ENCODE measurements at places on chromosomes 1 and 21.

DNA sequence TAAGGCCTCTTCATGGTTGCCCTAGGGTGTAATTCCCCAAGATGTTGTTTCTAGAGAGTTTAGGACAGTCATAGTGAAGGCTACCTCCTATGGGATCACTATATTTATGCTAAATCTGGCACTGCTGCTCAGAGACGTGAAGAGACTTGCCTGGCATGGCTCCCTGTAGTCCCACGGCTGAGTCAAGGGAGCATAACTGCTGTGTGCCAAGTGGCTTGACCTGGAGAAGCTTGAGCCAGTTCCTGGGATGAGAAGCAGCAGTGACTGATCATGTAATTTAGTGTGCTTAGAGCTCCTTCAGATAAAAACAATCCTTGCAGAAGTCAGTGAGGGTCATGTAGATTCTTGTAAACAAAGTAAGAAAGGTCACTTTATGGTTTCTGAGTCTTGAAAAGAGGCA is 68.9 kb upstream of the TSPAN2 start:
- DNase-seq = no peak

- DNase-seq = no peak
Measured at GRCh38 chr21:21730512-21730911, 732.3 kb downstream of the NCAM2 start.

DNA sequence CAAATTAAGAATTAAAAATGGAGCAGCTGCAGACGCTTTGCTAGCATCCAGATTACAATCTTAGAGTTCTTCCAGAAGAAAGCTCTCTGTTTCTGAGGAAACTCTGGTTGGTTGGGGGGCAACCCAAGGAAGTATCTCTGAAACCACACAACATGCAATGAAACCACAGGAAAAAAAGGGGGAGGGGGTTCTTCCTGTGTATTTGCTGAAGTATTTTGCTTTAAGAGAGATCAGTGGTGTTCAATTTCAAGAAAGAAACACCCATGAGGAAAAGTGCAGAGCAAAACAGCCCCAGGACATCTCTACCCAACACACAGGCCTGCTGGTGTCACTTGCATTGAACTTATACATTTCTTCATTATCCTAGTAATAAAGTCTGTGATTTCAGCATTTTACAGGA is 19.7 kb upstream of the TIAM1 start:
- DNase-seq = no peak

DNA sequence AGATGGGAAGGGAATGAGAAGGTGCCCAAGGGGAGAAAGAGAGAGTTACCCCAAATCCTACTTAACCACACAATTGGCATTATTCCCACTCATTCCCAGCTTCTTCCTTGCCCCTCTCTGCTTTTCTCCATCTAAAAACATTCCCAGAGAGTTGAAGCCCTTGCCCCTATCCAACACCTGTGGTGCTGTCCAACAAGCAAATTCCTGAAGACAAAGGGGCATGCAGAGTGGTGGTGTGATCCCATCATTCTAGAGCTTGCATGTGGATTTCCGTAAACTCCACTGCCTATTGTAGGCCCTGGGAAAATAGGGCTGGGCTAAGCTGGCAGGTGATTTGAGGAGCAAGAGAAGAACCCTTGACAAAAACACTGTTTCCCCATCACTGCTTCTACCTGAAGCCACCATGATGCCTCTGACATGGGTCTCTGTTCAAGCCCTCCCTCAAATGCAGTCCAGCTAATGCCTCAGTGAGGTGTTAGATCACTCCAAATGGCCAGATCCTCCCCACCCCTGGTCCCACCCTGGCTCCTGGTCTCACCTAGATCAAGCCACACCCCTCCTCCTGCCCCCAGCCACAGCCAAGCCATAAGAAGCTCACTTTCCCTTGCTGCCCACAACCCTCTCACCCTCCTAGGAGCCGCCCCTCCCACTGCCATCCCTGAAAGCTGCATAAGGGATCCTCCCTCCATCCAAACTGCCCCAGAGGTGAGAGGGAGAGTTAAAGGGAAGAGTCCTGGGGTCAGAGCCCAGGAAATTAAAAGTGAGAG is 29.5 kb downstream of the SYT2 start:
- no peak for DNase-seq

DNA sequence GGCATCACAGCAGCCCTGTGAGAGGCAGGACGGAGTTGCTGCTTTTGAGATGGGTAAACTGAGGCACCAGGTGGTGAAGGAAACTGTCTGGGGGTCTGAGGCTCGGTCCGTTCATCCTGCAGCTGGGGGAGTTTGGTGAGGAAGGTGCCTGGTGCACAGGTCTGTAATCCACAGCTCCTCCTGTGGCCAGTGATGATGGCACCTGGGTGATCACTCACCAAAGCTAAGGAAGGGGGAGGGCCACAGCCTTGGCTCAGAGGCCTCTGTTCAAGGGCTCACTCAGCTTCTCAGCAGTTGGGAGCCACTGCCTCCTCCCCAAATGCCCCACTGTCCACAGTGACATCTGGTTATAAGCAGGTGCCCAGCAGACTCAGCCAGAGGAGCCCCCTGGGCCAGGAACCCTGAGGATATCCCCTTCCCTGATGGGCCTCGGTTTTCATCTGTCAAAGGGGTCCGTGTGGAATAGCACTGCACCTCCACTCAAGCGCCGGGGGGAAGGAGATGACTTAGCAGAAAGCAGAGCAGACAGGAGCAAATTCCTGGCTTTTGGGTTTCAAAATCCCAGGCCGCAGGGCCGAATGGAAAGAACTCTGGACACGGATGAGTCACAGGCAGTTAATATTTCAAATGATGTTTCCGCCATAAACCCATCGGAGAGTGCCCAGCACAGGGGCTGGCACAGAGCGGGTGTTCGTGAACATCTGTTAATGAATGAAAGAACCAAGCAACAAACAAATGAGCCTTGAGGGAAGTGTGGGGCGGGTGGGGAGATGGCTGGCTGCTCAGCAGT is 82.8 kb downstream of the DMRTB1 start:
- DNase-seq = peak; percentile 33

GRCh38 chr1:205541161-205541886 is 36.9 kb downstream of the CDK18 start:
- no peak for DNase-seq

DNA sequence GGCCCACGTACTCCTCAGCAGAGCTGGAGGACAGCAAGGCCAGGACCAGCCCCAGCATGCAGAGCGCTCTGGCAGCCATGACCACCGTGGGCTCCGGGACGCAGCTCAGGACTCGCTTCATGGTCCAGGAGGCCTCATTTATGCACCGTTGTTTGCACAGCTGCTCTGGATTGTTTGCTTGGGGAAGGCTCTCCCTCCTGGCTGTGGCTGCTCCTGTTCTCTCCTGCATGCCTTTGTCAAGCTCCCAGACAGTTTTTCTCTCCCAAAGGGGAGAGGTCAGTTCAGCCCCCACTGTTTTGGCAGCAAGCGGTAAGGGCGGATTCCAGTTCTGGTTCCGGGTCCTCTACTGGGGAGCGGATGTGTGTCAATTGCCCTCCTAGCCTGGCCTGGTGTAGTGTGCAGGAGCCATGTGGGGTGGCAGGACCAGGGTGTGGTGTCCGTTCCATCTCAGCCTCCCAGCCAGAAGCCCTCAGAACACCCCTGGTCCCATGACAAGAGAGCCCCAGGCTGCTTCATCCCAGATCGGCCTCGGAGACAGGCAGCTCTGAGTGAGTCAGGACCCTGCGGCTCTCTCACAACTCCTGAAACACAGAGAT is at the start of gene TFF3:
Gene TFF3, minus strand, starts transcription at position 114 of the 596 bp plus-strand sequence. Its CDS starts 35 bp downstream, at position 79.
- DNase-seq = peak; percentile 23

- DNase-seq = no peak
Measured at GRCh38 chr1:167631936-167632614, 2.0 kb downstream of the RCSD1 start.

DNA sequence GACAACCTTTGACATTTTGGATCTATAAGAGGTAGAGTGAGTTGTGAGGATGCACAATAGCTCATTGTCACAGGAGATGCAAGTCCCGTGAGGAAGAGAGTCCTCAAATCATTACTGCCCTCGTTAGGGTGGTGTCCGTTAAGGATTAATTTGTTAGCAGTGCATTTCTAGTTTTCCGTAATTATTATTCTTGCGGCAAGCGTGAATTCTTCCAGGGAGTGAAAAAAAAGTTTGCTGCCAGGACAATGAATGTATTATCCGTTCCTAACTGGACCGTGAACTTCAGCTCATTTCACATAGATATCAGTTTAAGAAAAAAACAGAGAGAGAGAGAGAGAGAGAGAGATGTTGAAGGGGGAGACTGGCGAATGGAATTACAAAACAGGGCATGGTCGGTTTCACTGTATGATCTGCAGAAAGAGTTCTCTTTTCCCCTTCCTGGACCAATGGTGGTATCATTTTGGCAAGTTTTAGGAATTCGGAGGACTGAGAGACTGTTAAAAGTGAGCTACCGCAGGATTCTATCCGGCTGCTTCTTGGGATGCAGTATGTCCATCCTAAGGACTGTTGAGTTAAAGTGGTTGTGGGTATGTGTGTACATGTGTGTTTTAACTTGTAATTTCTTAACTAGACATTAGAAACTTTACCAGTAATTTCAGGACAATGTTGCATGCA is 216.0 kb upstream of the NFIA start:
- DNase-seq = no peak

DNA sequence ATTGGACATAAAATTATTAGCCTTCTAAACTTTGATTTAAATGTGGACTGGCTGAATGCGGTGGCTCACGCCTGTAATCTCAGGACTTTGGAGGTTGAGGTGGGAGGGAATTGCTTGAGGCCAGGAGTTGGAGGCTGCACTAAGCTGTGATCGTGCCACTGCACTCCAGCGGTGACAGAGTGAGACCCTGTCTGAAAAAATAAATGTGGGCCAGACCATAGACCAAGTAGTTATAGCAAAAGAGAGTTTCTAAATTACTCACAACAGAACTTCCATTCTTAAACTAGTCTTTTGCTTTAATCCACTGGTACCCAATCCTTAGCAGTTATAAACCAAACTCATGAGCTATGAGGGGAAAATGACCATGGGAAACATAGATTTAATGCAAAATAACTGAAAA is 35.2 kb downstream of the RAP1A start:
- no peak for DNase-seq

DNA sequence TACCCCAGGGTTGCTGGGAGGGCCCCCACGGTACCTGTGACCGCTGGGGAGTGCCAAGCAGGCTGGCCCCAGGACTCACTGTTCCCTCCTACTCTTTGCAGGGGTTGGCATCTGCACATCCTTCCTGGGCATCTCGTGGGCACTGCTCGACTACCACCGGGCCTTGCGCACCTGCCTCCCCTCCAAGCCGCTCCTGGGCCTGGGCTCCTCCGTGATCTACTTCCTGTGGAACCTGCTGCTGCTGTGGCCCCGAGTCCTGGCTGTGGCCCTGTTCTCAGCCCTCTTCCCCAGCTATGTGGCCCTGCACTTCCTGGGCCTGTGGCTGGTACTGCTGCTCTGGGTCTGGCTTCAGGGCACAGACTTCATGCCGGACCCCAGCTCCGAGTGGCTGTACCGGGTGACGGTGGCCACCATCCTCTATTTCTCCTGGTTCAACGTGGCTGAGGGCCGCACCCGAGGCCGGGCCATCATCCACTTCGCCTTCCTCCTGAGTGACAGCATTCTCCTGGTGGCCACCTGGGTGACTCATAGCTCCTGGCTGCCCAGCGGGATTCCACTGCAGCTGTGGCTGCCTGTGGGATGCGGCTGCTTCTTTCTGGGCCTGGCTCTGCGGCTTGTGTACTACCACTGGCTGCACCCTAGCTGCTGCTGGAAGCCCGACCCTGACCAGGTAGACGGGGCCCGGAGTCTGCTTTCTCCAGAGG is 6.8 kb downstream of the XKR8 start:
- DNase-seq = no peak

- no peak for DNase-seq
Measured at GRCh38 chr1:188584119-188584518, 1755.4 kb downstream of the PLA2G4A start.

DNA sequence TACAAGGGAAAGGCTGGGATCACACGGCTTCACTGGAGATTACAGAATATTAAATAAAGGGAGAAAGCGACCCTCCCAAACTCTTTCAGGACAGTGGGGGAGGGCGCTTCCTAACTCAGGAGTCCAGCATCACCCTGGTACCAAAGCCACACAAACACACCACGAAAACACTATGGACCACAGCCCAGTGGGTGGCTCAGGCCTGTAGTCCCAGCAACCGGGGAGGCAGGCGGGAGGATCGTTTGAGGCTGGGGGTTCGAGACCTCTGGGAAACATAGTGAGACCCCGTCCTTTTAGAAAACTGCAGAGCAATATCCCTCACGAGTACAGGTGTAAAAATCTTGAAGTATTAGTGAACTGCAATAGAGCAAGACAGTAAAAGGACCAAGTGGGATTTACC is 16.0 kb downstream of the TRIM11 start:
- no peak for DNase-seq
